ENCODE measurements at places on chromosomes 2 and 18.

GRCh38 chr2:234949762-234950434 is 1.9 kb upstream of the SH3BP4 start:
- no peak for DNase-seq

GRCh38 chr2:160324917-160325316 is 124.8 kb upstream of the ITGB6 start:
- no peak for DNase-seq

DNA sequence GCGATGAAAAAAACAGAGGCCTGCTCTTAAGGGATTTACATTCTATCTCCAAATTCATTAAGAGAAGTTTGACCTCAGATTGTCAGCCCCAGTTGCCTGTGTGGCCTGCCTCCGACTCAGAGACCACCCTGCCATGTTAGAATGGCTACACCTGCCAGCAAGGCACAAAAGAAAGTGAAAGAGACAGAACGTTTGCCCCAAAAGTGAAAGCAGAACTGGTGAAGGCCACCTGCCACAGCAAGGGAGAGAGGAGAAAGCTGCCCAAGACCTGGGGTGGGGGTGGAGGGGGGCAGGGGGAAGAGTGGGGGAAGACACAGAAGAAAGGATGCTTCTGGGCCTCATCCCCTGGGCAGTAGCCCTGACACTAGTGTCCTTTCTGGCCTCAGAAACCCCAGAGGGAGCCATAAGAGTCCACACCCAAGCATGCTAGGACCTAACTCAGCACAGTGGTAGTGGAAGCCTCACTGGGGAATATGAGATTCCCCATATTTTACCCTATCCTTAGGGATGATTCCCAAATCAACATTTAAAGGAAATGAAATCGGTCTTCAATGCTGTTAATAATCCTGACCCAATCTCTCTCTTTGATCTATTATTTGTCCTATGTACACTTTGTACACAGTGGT is 389.7 kb downstream of the TXNL1 start:
- DNase-seq, result no peak

- DNase-seq, result no peak
Observed at GRCh38 chr18:9683418-9684396, 24.4 kb upstream of the RAB31 start.

GRCh38 chr2:235478609-235479008 is 15.2 kb upstream of the AGAP1 start:
- DNase-seq, result no peak

- DNase-seq, result no peak
Observed at GRCh38 chr18:383135-383534, 115.3 kb upstream of the THOC1 start.

DNA sequence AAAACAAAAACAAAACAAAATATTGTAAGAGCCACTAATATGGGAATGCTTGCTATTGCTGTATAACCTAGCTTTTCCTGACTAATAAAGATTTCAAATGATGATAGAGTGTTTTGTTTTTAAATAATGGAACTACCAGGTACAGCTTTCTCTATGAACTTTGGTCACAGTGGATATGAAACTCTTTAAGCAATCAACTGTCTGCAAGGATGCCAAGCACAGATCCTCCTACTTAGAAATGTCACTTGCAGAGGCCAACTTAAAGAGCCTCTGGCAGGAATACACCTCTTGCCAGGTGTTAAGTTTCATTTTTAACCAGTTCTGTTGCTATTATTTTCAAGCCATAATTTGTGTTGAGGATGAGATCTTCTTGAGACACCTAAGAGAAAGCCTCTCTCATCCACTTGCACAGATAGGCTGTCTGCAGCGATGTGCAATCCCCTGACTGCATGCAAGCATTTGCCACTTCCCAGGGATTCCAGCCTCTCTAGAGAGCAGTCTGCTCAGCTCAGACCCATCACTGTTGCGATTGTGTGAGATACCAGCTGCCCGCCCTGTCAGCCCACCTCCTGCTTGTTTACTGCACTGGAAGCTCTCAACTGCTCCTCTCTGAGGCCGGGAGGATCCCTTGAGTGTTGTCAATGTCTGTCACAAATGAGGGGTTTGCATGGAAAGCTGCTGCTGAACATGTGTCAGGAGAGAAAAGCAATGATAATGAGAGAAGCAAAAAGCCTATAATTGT is 86.1 kb upstream of the SCG2 start:
- no peak for DNase-seq

- no peak for DNase-seq
Observed at GRCh38 chr18:6004119-6004518, 108.8 kb upstream of the TMEM200C start.

DNA sequence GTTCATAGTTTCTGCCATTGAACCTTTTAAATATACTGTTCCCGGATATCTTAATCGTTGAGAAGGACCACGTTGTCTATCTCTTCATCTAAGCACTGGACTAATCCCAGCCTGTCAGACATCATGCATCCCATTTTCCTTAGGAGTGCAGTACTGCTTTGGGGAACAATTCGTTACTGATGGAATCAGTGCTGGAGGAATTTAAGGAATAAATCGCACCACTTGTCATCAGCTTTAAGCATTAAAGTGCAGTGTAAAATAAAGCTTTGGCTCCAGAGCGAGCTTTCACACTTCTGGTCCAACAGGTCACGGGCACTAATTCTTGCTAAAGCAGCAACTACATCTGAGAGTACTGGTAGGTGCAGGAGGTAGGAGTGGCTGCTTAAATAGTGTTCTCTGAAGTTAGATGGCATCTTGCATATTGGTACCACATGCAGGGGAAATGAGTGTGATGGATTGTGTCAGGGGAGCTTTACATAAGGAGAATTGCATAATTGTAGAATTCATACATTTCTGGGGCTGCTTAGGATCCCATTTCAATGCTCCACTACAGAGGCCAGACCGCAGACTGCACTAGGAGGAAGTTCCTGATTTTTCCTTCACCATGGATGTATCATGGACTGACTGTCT is 105.7 kb upstream of the RASGRP3 start:
- no peak for DNase-seq

GRCh38 chr2:3578987-3579386 is 3.9 kb downstream of the RPS7 start:
- no peak for DNase-seq

GRCh38 chr2:160651416-160652200 is 158.0 kb upstream of the RBMS1 start:
- DNase-seq, result no peak

DNA sequence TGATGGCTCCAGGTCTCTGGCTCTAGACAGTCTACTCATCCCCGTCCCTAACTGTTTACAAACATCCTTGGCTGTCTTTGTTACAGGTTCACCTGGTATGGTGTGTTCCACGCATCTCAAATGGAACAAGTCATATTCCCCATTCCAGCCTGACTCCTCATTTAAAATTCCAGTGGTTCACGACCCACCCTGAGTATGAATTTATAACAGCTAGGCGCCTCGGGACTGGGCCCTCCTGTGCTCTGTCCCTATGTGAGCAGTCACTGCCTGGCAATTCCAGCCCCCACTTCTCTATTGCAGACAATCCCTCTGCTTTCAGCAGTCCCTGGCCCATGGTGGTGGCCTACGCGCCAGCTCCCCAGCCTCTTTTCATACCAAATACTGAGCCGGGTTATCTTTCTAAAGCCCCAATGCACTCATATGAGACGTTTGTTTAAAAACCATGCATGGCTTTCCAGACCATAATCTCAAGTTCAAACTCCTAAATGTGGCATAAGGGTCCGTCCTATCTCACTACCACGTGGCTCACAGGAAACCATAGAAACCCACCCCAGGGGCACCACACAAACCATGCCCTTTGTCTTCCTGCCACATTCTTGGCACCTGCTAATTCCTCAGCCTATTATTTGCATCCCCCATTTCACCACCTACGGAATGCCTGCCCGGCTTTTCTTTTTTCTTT is 1.6 kb downstream of the SERPINB8 start:
- DNase-seq, result no peak

- DNase-seq, result no peak
Observed at GRCh38 chr2:182509216-182509615, 82.4 kb upstream of the PDE1A start.

GRCh38 chr2:169265591-169265990 is 96.7 kb downstream of the LRP2 start:
- DNase-seq, result no peak

DNA sequence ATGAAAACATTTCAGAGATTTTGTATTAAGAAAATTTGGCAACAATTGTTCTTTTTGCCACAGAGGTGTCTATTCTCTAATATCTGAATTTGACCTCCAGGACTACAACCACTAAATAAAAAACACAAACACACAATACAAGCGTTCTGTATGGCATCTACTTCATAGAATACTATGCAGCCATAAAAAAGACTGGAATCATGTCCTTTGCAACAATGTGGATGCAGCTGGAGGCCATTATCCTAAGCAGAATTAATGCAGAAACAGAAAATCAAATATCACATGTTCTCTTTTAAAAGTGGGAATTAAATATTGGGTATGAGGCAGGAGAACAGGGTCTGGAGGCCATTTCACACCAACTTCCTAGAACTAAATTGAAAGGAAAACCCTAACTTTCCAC is 19.5 kb downstream of the SLC25A12 start:
- no peak for DNase-seq

DNA sequence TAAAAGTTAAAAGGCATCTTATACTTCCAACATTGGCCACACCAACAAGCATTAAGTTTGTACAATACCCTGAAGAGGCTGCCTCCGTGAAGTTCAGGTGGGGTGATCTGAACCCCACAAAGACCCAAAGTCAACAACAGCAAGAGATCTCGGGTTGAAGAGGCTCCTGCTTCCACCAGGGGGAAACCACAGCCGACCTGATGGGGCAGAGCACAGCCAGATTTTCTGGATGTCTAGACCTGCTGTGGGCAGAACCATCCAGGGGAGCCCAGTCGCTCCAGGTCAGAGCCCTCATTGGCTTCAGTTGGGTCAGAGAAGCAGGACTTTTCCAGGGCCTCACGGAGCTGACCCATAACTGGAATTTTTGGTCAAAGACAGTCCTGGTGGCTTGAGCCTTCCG is 66.5 kb upstream of the ACKR3 start:
- DNase-seq, result no peak

- no peak for DNase-seq
Observed at GRCh38 chr2:234836271-234836670, 115.5 kb upstream of the SH3BP4 start.

DNA sequence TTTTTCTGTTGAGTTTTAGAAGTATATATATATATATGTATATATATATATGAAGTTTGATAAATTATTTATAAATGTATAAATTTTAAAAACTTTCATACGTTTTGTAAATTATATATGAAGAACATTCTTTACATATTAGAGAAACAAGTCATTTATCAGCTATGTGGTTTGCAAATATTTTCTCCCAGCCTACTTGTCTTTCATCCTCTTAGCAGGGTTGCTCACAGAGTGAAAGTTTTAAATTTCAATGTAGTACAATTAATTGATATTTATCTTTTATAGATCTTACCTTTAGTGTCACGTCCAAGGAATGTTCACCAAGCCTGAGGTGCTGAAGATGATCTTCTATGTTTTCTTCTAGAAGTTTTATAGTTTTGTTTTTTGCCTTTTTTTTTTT is 78.3 kb upstream of the HS6ST1 start:
- no peak for DNase-seq

DNA sequence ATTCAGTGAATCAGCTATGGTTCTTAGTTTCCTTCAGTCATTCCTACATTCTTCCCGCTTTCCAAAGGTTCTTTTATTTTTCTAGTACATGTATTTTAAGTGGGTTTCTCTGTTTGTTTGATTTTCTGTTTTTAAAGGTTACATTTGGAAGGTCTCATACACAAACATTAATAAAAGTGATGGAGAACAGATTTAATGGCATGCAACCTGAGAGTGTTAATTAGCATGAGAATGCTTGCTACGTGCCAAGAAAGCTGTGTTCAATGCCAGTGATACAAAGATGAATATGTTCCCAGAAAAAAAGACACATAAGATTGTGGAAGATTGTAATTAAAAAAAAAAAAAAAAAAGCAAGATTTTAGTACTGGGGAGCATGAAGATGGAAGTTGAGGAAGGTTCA is 61.8 kb upstream of the CDC42EP3 start:
- no peak for DNase-seq

- no peak for DNase-seq
Observed at GRCh38 chr2:70959271-70959761, 19.1 kb upstream of the ANKRD53 start.

- no peak for DNase-seq
Observed at GRCh38 chr2:200677171-200677570, 91.4 kb downstream of the AOX1 start.

- no peak for DNase-seq
Observed at GRCh38 chr2:123715467-123715982, 309.6 kb upstream of the CNTNAP5 start.

GRCh38 chr2:192087398-192087958 is 107.3 kb downstream of the TMEFF2 start:
- no peak for DNase-seq

DNA sequence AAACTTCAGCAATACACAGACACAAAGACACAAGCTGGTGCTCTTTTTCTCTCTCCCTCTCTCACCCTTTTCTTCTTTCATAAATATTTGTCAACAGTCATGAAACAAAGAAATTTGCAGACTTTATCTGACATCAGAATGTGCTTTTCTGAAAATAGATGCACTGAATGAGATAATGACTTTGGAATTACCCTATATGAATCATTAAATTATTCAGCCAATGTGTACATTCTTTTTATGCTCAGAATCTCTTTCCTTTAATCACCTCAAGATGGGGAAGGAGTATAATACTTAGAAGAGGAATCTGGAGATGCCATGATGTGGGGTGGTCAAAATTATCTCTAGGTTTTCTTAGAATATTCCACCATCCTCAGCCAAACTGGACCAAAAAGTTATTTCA is 289.9 kb downstream of the LRRTM1 start:
- no peak for DNase-seq

- DNase-seq, result no peak
Observed at GRCh38 chr2:176063958-176064357, 19.8 kb downstream of the EVX2 start.

- no peak for DNase-seq
Observed at GRCh38 chr2:71467180-71467815, 13.9 kb downstream of the DYSF start.

- no peak for DNase-seq
Observed at GRCh38 chr2:71815701-71816474, 331.8 kb downstream of the CYP26B1 start.

DNA sequence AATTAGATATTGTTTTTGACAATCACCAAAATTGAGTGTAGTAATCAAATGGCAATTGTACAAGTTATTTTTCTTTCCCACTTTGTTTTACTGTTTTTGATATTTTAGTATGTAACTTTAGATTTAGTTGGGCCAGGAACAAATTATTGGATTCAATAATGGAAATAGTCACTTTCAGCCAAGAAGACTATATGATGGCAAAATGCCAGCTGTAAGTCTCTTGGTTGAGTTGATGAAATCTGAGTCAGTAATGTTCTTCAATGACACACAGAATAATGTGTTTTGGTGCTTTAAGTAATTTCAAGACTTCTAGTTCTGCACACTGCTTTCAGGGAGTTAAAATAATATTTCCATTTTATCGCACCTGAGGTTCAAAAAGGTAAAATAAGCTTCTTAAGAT is 2022.0 kb upstream of the CELF4 start:
- no peak for DNase-seq

DNA sequence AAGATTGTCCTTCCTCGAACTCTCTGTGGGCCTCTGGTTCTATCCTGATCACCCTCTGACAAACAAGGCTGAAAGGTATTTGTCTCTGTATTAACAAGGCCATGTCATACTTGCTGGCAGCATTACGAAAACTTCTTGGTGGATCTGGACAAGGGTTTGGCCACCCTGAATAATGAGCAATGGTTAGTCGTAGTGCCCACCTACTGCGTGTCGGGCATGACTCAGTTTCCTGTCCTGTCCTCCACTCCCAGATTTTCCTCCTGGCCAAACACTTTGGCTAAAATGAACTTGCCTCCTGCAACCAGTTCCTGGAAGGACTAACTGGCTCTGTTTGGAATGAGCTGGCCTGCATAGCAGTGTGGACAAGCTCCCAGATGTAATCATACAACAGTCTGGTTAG is 198.5 kb upstream of the SMIM21 start:
- no peak for DNase-seq
